Left renal pelvis (tissue), 4 donors: ENCODE measurements at places on chromosomes 11 and 22. TPM values are rescaled to one million over a fixed set of nuclear protein-coding genes. Genes with fewer than 3 reads are reported as not detected.

SCGB1D2 gene
- 0.57 TPM for polyA plus RNA-seq

RASL10A gene
- polyA plus RNA-seq: 0.63 TPM

ALG9 gene
- polyA plus RNA-seq: 45.6 TPM

NNMT gene
- 0.38 TPM for polyA plus RNA-seq

VWCE gene
- polyA plus RNA-seq: 2.4 TPM

RAB3IL1 gene
- polyA plus RNA-seq: 21.8 TPM

SLC22A25 gene
- polyA plus RNA-seq: not detected

KRTAP5-3 gene
- not detected for polyA plus RNA-seq

AIFM3 gene
- polyA plus RNA-seq: 1.2 TPM
